ENCODE measurements at places on chromosomes 12 and 14.

- no peak for DNase-seq
Observed at GRCh38 chr12:47053961-47054360, 25.5 kb upstream of the PCED1B start.

GRCh38 chr12:66438601-66439000 is 136.3 kb downstream of the HELB start:
- peak; percentile 1 for DNase-seq

DNA sequence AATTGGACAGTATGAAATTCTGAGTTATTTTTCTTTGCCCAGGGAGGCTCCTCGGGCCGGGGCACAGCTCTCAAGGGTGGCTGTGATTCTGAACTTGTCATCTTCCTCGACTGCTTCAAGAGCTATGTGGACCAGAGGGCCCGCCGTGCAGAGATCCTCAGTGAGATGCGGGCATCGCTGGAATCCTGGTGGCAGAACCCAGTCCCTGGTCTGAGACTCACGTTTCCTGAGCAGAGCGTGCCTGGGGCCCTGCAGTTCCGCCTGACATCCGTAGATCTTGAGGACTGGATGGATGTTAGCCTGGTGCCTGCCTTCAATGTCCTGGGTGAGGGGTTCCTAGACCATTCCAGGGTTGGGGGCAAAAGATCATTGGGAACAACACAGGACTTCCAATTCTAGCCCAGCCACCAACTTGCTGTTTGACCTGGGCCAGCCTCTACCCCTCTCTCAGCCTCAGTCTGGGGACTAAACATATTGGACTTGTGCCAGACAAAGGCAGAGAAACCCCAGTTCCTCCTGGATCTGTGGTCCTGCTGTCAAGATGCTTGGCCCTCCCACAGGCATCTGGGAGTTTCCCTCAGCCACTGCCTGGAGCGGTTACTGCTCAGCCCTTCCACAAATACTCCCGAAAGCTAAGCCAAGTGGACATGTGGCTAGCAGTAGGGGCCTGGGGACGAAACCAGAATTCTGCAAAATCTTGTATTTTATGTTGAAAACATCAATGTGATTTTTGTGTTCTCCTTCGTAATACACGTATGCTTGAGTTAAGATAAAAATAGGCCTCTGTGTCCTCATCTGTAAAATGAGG is 3.5 kb downstream of the OAS3 start:
- no peak for DNase-seq

DNA sequence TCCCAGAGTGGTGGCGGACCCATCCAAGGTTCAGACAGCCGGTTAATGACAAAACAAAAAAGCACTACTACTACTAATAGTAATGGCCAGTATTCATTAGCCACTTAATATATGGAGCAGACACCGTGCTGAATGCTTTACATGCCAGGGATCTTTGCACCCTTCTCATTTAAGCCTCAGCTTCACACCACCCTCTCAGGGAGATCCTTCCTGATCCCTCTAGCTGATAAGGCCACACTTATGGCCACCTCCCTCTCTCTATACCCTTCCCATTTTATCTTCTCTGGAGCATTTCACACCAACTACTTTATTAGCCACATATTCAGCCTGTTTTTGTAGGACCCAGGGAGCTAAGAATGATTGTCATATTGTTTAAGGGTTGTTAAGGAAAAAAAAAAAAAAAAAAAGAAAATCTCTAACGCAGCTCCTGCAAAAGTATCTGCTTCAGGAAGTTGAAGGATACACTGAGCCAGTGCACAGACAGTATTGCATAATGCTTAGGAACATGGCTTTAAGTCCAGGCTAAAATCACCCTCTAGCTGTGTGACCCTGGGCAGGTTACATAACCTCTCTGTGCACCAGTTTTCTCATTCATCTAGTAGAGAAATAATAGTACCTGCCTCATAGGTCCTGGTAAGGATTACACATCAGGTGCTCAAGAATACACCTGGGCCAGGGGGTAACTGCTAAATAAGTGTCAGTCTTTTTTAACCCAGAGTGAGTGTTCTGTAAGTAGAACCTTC is 29.4 kb downstream of the NUAK1 start:
- DNase-seq: no peak

GRCh38 chr14:68312884-68313610 is 479.8 kb downstream of the ZFP36L1 start:
- no peak for DNase-seq

All from astrocyte of the cerebellum (primary cell).